ENCODE measurements at places on chromosomes 4 and X. TPM values are rescaled to one million over a fixed set of nuclear protein-coding genes. Genes with fewer than 3 reads are reported as not detected.

DNA sequence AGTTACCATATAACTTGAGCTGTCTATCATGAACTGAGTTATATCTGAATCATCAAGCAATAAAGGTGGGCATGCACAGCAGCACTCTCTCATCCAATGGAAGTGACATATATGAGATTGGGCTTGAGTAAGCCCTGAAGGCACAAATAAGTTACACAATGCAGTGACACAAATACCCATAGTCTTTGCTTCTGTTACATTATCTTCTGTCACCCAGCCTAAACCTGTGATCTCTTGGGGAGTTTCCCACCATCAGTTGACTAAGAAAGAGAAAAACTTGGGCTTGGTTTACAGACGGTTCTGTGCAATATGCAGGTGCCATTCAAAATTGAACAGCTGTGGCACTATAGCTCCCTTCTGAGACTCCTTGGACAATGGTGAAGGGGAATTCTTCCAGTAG lies 138.8 kb upstream of the IL15 start:
- H3K36me3 ChIP-seq, result no peaks in the 10 kb centered on the region
- no peaks in the 10 kb centered on the region for H3K4me1 ChIP-seq
- no peak overlapping the region for H3K27ac ChIP-seq
- DNase-seq, result no peak
- no peak overlapping the region for H3K4me3 ChIP-seq

DNA sequence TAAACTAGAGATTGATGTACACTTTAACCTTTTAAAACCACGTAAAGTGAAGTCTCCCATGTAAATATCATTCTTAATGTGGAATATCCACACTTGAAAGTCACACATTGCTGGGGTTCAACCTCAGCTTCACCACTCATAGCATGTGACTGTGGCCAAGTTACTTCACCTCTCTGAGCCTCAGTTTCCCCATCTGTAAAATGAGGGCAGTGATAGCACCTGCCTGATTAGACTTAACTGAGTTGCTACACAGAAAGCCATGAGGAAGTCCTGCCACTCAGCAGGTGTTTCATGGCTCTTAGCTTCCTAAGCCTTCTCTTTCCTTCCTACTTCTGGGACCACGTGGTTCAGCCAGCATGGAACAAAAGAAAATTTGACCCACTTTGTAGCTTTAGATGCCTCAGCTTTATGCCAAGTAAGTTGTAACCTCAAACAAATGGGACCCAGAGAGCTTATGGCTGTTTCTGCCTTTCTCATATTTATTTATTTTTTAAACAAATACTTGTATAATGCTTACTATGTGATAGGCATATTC lies 277.3 kb upstream of the KLF3 start:
- DNase-seq, result no peak
- H3K4me3 ChIP-seq, result no peak overlapping the region
- H3K4me1 ChIP-seq, result peaks cover 34% of the 10 kb centered on the region
- H3K27me3 ChIP-seq, result no peaks in the 10 kb centered on the region

GRCh38 chrX:134948333-134949241 lies 42.2 kb upstream of the SMIM10 start:
- no peak overlapping the region for H3K4me3 ChIP-seq
- peaks cover 14% of the 10 kb centered on the region for H3K4me1 ChIP-seq
- peak overlapping the region; percentile 87 for H3K27ac ChIP-seq
- no peak for DNase-seq
- H3K27me3 ChIP-seq, result no peaks in the 10 kb centered on the region

- no peak overlapping the region for H3K27ac ChIP-seq
- DNase-seq, result no peak
- no peak overlapping the region for H3K4me3 ChIP-seq
Observed at GRCh38 chrX:152900937-152901445, 3.1 kb downstream of the ZNF185 start.

DNA sequence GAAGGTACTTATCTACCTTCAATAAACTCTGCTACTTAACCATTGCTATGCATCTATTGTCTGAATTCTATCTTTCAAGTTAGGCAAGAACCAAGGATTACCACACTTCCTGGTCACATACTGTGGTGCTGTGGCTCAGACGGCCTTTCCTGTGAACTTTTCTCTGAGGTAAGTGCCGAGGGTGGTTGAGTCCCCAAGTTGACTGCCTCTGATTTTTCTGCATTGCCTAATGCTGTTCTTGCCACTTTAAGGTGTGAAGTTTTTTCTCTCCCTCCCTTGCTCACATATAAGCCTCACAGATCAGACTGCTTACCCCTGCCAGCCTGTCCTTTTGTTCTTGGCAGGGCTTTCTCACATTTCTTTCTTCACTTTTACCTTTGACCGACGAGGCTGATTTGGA lies 348.0 kb upstream of the POU3F4 start:
- H3K36me3 ChIP-seq, result no peaks in the 10 kb centered on the region
- H3K27me3 ChIP-seq, result no peaks in the 10 kb centered on the region
- peak overlapping the region; percentile 14 for H3K27ac ChIP-seq
- H3K4me1 ChIP-seq, result peaks cover 9% of the 10 kb centered on the region
- H3K4me3 ChIP-seq, result no peak overlapping the region

CFP gene
- total RNA-seq, result 0.69 TPM

ENPEP gene
- 1.4 TPM for total RNA-seq

DNA sequence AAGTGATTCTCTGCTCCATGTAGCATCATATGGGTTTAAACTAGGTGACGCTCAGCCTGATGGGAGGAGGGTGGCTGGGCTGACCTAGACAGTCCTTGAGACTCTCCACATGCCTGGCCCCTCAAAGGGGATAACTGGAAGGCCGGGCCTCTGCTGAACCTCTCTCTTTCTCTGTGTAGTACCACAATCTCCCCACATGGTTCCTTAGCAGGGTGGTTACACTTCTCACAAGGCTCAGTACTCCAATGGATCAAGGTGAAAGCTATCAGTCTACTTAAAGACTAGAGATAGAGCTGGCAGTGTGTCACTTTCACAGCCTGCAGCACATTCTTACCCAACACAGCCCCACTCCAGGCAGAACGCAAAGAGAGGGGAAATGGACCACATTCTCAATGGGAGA lies 80.4 kb downstream of the LDB2 start:
- no peaks in the 10 kb centered on the region for H3K27me3 ChIP-seq
- no peaks in the 10 kb centered on the region for H3K36me3 ChIP-seq
- H3K27ac ChIP-seq, result no peak overlapping the region
- DNase-seq, result no peak
- no peak overlapping the region for H3K4me3 ChIP-seq

DNA sequence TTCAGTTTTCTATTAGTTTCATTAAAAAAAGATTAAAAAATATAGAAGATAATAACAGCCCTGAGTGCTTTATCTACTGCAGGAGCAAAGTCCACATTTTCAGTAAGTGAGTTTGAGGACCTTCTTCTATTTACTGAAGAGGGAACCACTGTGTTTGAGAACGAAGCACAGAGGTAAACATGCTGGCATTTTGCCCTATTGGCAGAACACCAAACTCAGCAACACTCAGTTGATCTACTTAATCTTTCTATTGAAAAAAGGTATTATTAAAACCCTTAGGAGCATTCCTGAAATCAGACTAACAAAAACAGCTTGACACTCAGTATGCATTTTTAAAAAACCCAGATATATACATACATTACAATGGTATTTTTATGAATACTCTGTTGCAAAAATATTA lies 1496.7 kb downstream of the TECRL start:
- H3K27ac ChIP-seq, result no peak overlapping the region
- no peak for DNase-seq
- H3K4me1 ChIP-seq, result no peaks in the 10 kb centered on the region
- H3K4me3 ChIP-seq, result no peak overlapping the region
- H3K36me3 ChIP-seq, result no peaks in the 10 kb centered on the region

- no peaks in the 10 kb centered on the region for H3K4me1 ChIP-seq
- no peak for DNase-seq
- H3K36me3 ChIP-seq, result peaks cover 11% of the 10 kb centered on the region
- no peak overlapping the region for H3K27ac ChIP-seq
- H3K4me3 ChIP-seq, result no peak overlapping the region
Observed at GRCh38 chr4:70772929-70773555, 51.3 kb downstream of the RUFY3 start.

GRCh38 chr4:148007314-148007760 lies 275.4 kb downstream of the ARHGAP10 start:
- peaks cover 1% of the 10 kb centered on the region for H3K4me1 ChIP-seq
- no peak for DNase-seq
- no peak overlapping the region for H3K4me3 ChIP-seq
- H3K36me3 ChIP-seq, result no peaks in the 10 kb centered on the region
- peak overlapping the region; percentile 44 for H3K27ac ChIP-seq

GRCh38 chrX:22249371-22249770 lies 23.3 kb upstream of the CBLL2 start:
- no peak overlapping the region for H3K27ac ChIP-seq
- no peaks in the 10 kb centered on the region for H3K36me3 ChIP-seq
- no peak overlapping the region for H3K4me3 ChIP-seq
- H3K27me3 ChIP-seq, result no peaks in the 10 kb centered on the region
- peaks cover 3% of the 10 kb centered on the region for H3K4me1 ChIP-seq

DNA sequence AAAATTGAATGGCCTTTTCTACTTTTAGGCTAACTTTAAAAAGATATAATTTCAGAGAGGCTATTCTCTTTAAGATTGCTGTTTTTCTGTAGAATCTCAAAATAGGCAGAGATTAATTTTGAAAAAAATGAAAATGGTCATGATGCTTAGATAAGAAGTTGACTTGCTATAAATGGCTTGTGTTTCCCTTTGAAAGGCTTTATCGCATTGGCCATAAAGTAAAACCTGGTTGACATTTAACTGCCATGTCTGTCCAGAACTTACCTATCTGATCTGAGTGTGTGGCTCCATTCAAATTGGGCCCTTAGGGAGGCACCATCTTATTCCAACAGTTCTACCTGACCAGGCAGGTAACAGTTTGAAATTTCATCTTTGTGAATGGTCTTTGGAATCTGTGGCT lies 56.1 kb downstream of the AFF2 start:
- DNase-seq, result no peak
- H3K4me3 ChIP-seq, result no peak overlapping the region
- H3K27me3 ChIP-seq, result no peaks in the 10 kb centered on the region
- H3K36me3 ChIP-seq, result peaks cover 2% of the 10 kb centered on the region

- no peak for DNase-seq
- H3K36me3 ChIP-seq, result no peaks in the 10 kb centered on the region
- no peaks in the 10 kb centered on the region for H3K4me1 ChIP-seq
- H3K27ac ChIP-seq, result no peak overlapping the region
Observed at GRCh38 chr4:156545003-156545785, 426.4 kb downstream of the PDGFC start.

CACNA1F gene
- total RNA-seq, result 0.19 TPM

HTRA3 gene
- 0.86 TPM for total RNA-seq

P2RY10 gene
- not detected for total RNA-seq

DNA sequence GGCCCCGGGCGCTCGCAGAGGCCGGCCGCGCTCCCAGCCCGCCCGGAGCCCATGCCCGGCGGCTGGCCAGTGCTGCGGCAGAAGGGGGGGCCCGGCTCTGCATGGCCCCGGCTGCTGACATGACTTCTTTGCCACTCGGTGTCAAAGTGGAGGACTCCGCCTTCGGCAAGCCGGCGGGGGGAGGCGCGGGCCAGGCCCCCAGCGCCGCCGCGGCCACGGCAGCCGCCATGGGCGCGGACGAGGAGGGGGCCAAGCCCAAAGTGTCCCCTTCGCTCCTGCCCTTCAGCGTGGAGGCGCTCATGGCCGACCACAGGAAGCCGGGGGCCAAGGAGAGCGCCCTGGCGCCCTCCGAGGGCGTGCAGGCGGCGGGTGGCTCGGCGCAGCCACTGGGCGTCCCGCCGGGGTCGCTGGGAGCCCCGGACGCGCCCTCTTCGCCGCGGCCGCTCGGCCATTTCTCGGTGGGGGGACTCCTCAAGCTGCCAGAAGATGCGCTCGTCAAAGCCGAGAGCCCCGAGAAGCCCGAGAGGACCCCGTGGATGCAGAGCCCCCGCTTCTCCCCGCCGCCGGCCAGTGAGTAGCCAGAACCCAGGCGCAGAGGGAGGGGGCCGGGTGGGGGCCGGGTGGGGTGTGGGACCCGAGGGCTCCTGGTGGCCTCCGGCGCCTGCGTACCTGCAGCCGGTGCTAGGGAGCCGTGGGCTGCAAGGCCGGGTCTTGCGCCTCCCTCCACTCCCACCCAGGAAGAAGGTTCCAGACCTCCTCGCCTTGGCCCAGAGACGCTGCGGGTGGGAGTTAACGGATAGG lies 534 bp downstream of the MSX1 start:
- peak overlapping the region; percentile 70 for H3K4me3 ChIP-seq
- H3K27me3 ChIP-seq, result peaks cover 85% of the 10 kb centered on the region
- H3K27ac ChIP-seq, result no peak overlapping the region
- peaks cover 14% of the 10 kb centered on the region for H3K4me1 ChIP-seq
- no peak for DNase-seq

- no peaks in the 10 kb centered on the region for H3K36me3 ChIP-seq
- no peaks in the 10 kb centered on the region for H3K27me3 ChIP-seq
- no peak overlapping the region for H3K4me3 ChIP-seq
- H3K27ac ChIP-seq, result peak overlapping the region; percentile 13
Observed at GRCh38 chr4:111464251-111465045, 680.8 kb upstream of the FAM241A start.

GRCh38 chrX:50471390-50471789 lies 765 bp upstream of the DGKK start:
- H3K4me3 ChIP-seq, result peak overlapping the region; percentile 66
- peaks cover 3% of the 10 kb centered on the region for H3K4me1 ChIP-seq
- peaks cover 56% of the 10 kb centered on the region for H3K27me3 ChIP-seq
- H3K27ac ChIP-seq, result no peak overlapping the region
- DNase-seq, result no peak
- no peaks in the 10 kb centered on the region for H3K36me3 ChIP-seq

CXCL11 gene
- total RNA-seq, result not detected

KIT gene
- 20.9 TPM for total RNA-seq

SMIM31 gene
- not detected for total RNA-seq

MAOA gene
- 12.0 TPM for total RNA-seq

DNA sequence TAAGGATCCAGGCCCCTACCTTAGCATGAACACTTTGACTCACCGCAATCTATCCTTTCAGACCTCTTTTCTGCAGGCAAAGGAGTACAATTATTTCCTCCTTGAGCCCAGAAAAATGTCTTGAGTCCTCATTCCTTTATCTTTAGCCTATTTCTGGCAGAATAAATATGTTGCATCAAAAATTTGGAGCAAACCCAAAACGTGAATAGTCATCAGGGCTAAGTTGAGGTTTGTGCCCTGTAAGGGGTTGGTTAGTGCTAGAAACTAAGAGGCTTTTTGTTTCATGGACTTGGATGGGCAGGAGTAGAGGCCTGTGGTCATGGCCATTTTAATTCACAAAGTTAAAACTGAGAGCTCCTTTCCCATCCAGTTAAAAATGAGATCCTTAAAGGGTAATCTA lies 460.3 kb downstream of the GBA3 start:
- H3K4me3 ChIP-seq, result no peak overlapping the region
- no peaks in the 10 kb centered on the region for H3K27me3 ChIP-seq
- DNase-seq, result no peak

DNA sequence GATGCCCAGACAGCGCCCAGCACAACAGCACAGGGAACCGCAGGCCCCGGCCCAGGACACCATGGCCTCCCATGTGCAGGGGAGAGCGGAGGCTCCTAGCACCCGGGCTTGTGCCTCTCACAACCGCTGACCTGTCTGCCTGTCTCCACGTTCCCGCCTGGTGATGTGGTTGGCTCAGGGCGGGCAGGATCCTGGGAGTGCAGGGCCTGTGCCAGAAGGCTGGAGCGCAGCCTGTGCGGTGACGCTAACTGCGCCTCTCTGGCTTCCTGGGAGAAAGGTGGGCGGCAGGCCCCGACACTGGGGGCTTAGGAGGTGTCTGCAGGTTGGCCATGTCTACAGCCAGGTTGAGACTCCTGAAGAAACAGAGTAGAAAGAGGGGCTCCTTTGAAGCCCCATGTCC lies 48.7 kb downstream of the CPZ start:
- DNase-seq, result no peak
- H3K27ac ChIP-seq, result no peak overlapping the region
- H3K36me3 ChIP-seq, result no peaks in the 10 kb centered on the region
- peaks cover 4% of the 10 kb centered on the region for H3K4me1 ChIP-seq
- no peak overlapping the region for H3K4me3 ChIP-seq

All from progenitor cell of endocrine pancreas (in vitro differentiated cells).